ENCODE measurements at places on chromosomes 7 and 10.

- no peak for DNase-seq
Observed at GRCh38 chr7:46004965-46005364, 83.9 kb upstream of the IGFBP3 start.

DNA sequence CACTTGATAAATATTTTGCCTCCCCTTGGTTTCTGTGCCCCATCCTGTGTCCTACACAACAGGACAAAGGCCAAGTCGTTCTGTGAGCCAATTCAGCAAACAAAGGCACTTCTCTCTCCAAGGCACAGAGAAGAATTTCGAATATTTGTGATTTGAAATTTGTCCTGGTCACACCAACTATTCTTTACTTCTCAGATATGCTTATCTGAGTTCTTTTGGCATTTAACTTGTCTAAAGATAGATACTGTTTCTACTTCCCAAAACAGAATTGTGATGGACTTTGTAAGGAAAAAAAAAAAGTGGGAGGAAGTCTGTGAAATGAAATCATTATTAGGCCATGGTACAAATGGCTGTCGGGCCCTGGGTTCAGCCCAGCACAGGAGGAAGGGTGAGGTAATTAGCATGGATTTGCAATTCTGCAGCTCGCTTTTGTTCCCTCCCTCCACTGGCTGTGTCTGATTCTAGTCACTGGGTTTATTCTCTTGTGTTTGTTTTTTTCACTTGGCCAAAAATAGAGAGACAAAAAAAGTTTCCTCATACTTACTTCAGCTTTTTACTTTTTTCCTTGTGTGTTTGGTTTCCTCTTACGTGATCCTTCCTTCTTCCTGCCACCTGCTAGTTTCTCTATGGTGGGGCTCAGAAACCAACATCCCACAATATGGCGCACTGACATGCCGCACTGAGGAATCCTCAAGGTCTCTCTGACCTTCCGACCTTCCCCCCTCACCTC, 108.2 kb upstream of the MKLN1 start:
- DNase-seq, result no peak

DNA sequence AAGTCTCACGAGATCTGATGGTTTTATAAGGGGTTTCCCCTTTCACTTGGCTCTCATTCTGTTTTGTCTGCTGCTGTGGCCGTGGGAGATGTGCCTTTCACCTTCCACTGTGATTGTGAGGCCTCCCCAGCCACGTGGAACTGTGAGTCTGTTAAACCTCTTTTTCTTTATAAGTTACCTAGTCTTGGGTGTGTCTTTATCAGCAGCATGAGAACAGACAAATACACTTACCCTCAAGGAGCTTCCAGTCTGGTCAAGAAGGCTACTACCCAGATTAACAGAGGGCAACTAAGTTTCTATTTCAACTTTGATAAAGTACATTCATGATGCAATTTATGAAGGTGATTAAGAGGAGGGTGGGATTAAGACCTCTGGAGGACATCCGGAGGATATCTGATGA, 13.1 kb downstream of the SMKR1 start:
- no peak for DNase-seq

DNA sequence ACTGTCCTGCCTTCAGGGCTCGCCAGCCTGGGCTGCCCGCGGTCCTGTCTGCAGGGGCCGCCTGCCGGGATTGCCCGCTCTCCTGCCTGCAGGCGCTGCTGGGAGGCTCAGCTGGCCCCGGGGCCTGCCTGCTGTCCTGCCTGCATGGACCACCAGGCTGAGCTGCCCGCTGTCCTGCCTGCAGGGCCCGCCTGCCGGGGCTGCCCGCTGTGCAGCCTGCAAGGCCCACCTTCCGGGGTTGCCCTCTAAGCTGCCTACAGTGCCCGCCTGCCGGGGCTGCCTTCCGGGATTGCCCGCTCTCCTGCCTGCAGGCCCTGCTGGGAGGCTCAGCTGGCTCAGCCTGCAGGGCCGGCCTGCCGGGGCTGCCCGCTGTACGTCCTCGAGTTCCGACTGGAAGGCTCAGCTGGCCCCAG, 164.4 kb downstream of the GLRX3 start:
- DNase-seq, result peak; percentile 9

GRCh38 chr7:123714296-123715080, 34.3 kb downstream of the WASL start:
- DNase-seq, result no peak

DNA sequence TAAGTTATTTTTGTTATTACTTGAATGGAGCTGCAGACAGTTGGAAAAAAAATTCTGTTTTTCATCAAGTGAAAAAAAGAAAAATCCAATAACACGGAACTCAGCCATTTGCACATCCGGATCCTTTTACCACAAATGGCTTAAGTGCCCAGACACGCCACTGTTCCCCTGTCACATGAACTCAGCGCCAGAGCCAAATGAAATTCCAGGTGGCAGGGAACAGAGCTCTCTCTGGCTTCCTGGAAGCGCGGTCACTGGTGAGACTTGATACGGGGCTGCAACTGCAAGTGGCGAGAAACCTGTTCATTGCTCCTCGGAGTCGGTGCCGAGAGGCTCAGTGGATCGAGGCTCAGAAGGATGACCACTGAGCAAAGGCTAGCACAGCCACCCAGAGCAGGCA, 60.8 kb upstream of the NPTX2 start:
- DNase-seq, result no peak

DNA sequence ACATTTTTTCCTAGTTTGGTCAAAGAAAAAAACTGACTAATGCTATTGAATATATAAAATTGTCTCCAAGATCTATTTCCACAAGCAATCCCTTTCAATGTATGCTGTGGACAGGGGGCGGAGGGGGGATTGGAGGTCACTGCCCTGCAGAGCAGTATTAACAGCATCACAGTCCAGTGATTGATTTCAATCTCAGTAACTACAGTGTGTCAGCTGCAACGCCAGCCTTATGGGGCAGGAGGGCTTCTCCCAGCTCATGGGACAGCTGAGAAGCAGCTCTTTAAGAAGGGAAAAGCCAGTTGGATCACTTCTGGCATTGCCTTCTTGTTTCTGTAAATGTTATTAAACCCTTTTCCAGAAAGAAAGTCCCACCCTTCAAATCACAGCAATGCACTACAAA, 65.0 kb downstream of the RAPGEF5 start:
- DNase-seq, result no peak

DNA sequence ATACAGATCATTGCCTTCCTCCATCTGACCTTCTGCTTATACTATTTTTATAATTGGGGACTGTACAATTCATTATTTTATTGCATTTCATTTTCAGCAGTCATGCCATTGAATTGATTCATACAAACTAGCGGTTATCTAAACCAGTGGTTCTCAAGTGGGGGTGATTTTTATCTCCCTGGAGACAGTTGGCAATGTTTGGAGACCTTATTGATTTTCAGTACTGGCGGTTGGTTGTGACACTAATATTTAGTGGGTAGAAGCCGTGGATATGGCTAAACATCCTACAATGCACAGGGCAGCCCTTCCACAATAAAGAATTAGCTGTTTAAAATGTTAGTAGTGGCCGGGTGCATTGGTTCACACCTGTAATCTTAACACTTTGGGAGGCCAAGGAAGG, 765.9 kb downstream of the LRMDA start:
- DNase-seq, result no peak

DNA sequence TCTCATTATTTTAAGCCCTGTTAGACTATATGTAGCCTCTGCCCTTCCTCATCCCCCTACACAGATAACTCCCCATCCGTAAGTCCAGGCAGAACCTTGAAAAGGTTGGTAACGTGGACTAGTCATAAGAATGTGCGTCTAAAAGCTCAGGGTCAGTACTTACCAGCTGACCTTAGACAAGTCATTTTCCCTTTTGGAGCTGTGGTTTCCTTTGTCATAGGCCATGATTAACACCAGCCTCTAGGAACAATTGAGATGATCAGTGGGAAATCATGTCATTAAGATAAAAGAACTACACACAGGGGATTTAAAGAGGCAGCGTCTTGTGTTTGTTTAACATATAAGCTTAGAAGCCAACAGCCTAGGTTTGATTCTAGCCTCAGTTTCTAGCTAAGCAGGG, 6.9 kb upstream of the UNC5B start:
- DNase-seq, result no peak

- DNase-seq, result peak; percentile 97
Observed at GRCh38 chr7:50534690-50535290, 30.4 kb downstream of the DDC start.

DNA sequence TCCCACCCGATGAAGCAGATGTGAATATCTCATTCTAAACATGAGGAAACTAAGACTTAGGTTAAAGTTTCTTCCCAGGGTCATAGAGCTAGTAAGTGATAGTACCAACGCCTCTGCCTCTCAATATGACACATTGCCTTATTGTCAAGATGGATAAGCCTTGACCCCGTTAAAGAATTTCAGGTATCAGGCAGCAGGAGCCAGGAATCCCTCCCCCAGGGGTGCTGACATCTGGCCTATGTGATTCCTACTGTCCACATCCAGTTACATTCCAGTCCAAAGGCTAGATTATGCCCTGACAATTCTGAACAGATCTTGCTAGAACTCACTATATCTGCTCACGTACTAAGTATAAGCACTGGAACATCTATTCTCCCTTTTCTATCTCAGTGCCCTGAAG, 58.0 kb upstream of the ASAH2 start:
- no peak for DNase-seq

- no peak for DNase-seq
Observed at GRCh38 chr10:7410301-7410861, 453 bp downstream of the SFMBT2 start.

DNA sequence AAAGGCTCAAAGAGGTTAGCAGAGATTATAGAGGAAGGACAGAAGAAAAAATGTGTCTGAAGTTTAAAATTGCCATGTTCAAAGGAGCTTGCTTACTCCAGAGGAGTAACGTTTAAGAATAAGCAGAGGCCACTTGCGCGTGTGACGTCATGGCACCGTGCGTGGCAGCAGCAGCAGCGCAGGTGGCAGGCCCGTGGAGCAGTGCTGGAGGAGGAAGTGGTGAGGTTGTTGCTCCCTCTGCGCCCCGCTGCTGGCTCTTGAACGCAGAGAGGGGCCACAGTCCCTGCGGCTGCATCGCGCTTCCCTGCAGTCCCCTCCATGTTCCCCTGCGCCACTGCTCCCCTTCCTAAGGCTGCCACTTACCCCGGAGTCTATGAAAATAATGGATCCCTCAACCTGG, 37.5 kb downstream of the GDI2 start:
- no peak for DNase-seq

DNA sequence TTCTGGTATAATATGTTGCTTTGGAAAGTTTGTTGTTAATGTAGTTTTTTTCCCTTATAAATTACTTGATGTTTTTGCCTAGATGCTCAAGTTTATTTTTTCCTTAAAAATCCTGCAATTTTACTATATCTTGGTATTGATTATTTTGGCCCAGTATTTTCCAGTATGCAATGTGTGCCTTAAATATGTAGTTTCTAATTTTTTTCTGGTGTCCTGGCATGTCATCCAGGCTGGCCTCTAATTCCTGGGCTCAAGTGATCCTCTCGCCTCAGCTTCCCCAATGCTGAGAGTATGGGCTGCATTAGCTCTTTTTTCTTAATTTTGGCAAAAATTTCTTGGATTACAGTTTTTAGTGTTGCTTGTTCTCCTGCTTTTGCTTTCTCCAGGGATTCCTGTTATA, 57.6 kb downstream of the BMPR1A start:
- no peak for DNase-seq

DNA sequence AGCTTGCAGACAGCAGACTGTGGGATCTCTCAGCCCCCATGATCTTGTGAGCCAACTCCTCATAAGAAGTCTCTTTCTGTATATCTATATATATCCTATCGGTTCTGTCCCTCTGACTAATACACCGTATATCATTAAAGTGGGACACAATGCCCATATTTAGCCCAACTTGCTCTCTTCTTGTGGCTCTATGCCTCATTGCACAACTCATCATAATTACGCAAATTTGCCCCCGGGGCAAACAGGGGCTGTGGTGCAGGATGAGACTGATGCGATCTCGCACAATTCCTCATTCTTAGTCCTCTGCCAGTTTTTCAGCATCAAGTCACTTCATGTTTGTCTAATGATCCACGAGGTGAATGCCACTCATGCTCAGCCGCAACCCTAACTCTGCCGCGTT, 183.2 kb downstream of the PRPF18 start:
- DNase-seq, result no peak

DNA sequence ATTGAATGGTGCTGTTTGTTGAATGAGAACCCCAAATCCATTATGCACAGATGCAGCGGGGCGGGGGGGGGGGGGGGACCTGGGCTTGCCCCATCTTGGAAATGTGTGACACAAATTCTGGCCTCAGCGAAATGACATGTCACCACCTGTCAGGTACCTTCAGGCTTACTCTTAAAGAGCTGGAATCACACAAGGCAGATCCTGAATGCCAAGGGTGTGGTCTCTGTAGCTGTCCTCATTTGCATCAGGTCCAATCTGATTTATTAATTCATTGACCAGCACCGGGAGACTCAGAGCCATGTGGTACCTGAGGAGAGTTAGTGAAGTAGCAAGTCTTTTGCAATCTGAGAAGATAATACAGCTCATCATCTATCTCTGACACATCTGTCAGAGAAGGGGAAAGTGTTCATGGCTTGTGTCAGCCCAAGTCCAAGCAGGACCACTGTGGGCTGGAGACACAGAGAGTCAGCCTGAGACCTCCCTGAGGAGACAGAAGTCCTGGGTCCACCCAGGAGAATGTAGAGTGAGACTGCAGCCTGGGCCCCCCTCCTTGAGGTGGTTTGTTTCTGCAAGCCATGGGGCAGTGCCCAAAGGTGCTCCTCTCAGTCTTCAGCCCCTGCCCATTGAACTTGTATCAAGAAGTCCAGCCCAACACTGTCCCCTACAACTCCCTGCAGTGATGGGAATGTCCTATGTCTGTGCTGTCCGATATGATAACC, 46.7 kb downstream of the ADCYAP1R1 start:
- DNase-seq, result no peak

- no peak for DNase-seq
Observed at GRCh38 chr7:91778416-91778815, 102.1 kb downstream of the MTERF1 start.

DNA sequence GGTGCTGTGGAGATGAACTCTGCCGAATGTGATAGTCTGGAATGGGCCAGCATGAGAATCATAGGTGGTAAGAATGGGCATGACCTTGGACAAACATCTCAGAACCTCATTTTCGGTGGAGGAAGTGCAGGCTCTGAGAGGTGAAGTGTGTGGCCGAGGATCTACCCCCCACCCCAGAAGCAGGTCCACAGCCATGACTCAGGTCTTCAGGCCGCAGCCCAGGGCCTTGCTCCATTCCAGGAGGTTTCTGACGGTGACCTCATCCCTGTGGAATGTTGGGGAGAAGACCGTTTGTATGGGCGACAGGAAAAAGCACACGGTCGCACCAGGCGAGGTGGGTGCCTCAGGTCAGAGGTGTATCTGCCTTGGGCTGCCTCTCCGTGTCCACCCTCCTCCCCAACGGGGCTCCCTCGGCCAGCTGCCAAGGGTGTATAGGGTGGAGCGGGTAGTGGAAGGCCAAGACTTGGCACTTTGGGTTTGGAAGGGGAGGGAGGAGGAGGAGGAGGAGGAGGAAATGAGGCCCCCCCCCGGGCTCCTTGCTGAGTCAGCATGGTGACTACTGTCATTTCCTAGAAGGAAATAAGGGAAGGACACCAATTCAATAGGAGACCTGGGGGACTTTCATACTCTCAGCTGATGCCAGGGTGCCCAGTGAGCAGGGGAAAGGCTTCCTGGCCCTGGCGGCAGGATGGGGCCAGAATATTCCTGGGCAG, 168.0 kb upstream of the RHEB start:
- peak; percentile 90 for DNase-seq
